ENCODE measurements at places on chromosomes 2 and 18. TPM values are rescaled to one million over a fixed set of nuclear protein-coding genes. Genes with fewer than 3 reads are reported as not detected.
A peak's percentile ranks its signal among the peaks of the same experiment; 100 is the strongest.

DNA sequence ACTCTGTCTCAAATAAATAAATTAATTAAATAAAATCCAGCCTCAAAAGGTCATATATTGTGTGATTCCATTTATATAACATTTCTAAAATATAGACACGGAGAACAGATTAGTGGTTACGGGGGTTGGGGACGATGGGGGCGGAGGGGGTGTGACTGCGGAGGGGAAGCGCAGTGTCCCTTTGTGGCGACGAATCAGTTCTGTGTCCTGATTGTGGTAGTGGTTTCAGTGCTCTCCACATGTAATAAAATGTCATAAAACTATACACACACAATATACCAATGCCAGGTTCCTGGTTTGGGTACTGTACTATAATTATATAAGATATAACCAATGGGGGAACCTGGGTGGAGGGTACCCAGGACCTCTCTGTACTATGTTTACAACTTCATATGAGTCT is 186.4 kb downstream of the ANAPC1 start:
- no peak for DNase-seq

DNA sequence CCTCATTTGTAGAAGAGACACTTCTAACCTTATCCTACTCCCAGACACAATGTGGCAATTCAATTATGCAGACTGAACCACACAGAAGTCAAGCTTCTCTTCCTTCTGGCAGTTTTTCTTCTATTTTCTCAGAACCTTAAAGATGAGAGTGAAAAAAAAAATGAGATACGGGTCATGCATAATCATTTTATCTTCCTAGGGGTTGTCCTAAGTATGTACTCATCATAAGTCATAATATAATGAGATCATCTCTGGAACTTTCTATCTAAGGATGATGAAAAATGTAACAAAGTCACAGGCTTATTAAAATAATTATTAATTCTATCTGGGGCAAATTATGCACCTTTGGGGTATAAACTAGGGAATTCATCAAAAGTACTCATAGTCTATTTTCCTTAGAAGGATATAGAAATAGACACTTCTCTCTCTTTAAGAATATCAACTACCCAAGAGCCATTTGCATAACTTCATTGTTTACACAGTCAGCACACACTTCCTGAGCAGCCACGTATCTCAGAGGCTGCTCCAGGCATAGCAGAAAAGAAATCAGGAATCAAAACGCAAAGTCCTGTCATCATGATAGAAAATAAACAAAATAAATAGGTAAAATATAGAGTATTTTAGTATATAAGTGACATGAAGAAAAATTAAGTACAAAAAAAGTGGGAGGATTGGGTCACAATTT is 345.9 kb upstream of the SPHKAP start:
- DNase-seq: no peak

KCNE4 gene
- 23.0 TPM for total RNA-seq

IRS1 gene
- total RNA-seq: 12.4 TPM

DNA sequence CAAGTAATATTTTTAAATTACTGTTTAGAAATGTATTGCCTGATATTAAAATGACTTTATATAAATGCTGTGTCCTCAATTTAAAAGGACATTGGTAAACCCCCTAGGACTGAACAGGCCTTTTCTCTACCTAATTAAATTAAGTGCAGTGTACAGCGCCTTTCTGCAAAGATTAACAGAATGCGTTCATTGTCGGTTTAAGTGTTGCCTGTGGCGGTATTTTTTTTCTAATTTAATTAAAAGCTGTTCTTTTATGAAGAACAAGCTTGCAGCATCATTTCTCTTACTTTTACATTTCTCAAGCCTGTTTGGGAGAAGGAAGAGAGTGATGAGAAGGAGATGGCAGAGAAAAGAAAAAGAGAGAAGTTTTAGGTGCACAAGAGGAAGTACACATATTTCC is 344.9 kb downstream of the CPS1 start:
- DNase-seq: no peak

MOGAT1 gene
- total RNA-seq: not detected

GRCh38 chr2:18465979-18466378 is 94.5 kb downstream of the RDH14 start:
- no peak for DNase-seq

KLHL14 gene
- 0.33 TPM for total RNA-seq

GRCh38 chr2:1431886-1432400 is 18.7 kb downstream of the TPO start:
- peak; percentile 41 for DNase-seq

CYTIP gene
- 6.8 TPM for total RNA-seq

- peak; percentile 96 for DNase-seq
Measured at GRCh38 chr2:231613663-231614558, 21.2 kb downstream of the TEX44 start.

NYAP2 gene
- total RNA-seq: not detected

GRCh38 chr2:46252891-46253659 is 44.1 kb upstream of the EPAS1 start:
- DNase-seq: no peak

DNA sequence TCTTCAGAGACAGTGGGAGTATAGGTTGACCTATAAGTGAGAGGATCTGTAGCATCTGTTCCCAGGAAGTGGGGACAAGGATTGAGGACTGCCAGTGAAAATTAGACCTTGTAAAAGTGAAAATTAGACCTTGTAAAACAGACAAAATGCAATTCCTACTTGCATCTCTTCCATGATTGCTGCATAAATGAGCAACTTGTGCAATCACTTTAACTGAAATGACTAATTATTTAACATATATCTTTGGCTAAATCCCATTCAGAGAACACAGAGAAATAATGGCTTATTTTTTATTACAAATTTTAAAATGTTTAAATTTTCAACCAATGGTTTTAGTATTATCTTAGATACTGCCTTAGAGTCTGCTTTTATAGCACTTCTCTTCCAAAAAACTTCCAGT is 67.2 kb upstream of the NABP1 start:
- DNase-seq: no peak

DNA sequence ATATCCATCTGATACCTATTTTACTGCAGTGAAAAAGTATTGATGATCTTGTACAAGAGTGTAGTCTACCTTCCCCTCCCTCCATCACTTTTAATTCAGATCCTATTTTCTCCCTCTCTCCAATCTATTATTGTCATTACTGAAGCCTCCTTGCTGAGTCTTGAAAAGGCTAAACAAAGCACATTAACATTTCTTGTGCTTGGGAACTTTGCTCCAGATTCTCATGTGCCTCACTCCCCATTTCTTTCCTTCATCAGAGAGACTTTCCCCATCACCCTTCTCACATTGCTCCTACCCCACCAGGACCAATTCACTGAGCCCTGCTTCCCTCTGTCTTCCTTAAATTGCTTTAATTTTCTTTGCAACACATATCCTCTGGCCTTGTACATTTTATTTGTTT is 736.2 kb upstream of the GCFC2 start:
- DNase-seq: no peak

GRCh38 chr2:207164006-207164831 is 1.5 kb downstream of the KLF7 start:
- DNase-seq: peak; percentile 88

GRCh38 chr2:55063713-55064323 is 13.6 kb upstream of the RTN4 start:
- no peak for DNase-seq

GRCh38 chr2:133862400-133862977 is 294.2 kb upstream of the NCKAP5 start:
- no peak for DNase-seq

GRCh38 chr2:191617575-191617974 is 60.4 kb upstream of the NABP1 start:
- no peak for DNase-seq

DNA sequence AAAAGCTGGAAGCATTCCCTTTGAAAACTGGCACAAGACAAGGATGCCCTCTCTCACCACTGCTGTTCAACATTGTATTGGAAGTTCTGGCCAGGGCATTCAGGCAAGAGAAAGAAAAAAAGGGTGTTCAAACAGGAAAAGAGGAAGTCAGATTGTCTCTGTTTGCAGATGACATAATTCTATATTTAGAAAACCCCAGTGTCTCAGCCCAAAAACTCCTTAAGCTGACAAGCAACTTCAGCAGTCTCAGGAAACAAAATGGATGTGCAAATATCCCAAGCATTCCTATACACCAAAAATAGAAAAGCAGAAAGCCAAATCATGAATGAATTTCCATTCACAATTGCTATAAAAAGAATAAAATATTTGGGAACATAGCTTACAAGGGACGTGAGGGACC is 11.1 kb downstream of the SLC8A1 start:
- DNase-seq: no peak

TXNDC2 gene
- total RNA-seq: 0.19 TPM

DNA sequence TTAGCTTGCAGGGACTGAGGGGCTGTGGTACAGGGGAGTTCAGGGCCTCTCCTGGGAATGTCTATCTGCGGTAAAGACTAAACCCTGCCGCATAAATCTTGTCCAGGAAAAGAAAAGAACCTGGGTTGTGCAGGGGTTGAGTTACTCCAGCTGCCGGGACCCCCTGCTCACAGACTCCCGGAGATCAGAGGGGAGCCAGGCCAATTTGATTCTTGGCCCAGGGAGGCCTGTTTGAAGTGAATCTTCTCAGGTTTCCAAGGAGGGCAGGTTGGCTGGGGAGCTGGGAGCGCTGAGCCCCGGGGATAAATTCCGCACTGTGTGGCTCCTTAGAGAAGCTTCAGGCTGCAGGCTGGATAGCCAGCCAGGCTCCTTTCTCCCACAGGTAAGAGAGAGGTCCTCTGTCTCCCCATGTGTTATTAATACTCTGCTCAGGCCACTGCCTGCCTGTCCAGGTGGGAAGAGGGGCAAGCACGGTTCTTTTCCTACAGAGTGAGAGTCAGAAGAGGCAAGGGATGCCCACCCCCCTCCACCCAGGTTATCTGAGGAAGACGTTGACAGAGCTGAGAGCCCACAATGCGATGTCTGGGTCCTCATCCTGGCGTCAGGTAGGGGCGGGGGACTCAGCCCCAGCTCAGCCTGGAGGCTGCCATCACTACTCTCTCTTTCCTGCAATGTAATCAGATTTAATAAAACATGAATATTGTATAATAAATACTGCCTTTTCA is 82.7 kb downstream of the LONRF2 start:
- peak; percentile 51 for DNase-seq
